ENCODE measurements at places on chromosomes 3 and 15. TPM values are rescaled to one million over a fixed set of nuclear protein-coding genes. Genes with fewer than 3 reads are reported as not detected.

The UACA gene
- total RNA-seq = 505 TPM

The TTLL13 gene
- not detected for total RNA-seq

The ZNF639 gene
- 50.5 TPM for total RNA-seq

The TM4SF1 gene
- 366 TPM for total RNA-seq

The ALPK3 gene
- under 0.01 TPM for total RNA-seq

The PARP15 gene
- not detected for total RNA-seq

The KBTBD13 gene
- total RNA-seq = not detected

The ARPP21 gene
- total RNA-seq = not detected

The STRC gene
- not detected for total RNA-seq

The ADCY5 gene
- total RNA-seq = 0.56 TPM

The MYO5C gene
- total RNA-seq = under 0.01 TPM

The IMPG2 gene
- 0.18 TPM for total RNA-seq

The PLA2G4D gene
- total RNA-seq = not detected

The CEMIP gene
- 51.9 TPM for total RNA-seq

The CISH gene
- 0.90 TPM for total RNA-seq

GRCh38 chr3:151439652-151440125 lies 21.2 kb downstream of the IGSF10 start:
- peak; percentile 78 for DNase-seq

DNA sequence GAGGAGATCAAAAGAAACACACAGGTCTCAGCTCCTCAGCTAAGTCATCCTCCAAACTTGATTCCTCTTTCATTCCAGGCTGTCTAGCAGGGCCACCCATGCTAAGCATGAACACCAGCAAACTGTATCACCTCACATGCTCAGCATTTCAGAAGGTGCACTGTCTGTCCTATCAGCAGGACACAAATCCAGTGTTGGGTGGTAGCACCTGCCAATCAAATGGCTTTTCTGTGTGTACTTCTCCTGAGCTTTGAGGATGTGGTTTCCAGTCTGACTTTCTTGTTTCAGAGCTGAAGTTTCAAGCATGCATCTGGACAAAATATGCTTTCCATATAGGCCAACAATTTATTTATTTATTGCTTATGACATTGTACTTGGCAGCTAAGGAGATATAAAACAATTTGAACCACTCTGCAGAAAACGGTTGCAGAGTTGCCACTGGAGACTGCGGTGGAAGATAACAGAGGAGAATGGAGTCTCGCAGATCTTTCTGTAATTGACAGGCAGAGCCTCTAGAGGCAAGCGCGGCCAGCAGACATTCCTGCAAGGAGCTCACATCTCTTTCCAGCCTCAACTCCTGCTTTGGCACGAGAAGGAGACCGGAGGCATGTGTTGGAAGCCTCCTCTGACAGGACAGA lies 167.1 kb upstream of the WNT5A start:
- DNase-seq = no peak

GRCh38 chr3:129913618-129914017 lies 20.1 kb upstream of the TMCC1 start:
- no peak for DNase-seq

- peak; percentile 97 for DNase-seq
Observed at GRCh38 chr3:184777566-184778356, 34.2 kb upstream of the VPS8 start.

- DNase-seq = peak; percentile 45
Observed at GRCh38 chr3:74515451-74515850, 99.0 kb downstream of the CNTN3 start.

DNA sequence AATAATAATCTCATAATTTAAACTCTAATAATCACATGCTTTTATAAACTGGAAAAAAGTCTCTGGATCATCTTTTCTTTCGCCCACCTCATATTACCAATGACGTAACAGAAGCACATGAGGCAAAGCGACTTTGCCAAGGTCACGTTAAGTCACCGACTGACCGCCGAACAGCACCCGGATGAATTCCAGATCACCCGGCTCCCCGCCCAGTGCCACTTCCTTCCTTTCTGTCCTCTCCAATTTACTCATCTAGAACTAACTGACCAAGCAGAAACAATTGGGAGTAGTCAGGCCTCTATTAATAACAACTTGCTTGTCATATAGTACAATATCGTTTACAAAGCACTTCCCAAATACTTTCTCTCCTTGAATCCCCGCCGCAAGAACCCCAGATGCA lies 21.1 kb downstream of the FGF12 start:
- no peak for DNase-seq

GRCh38 chr15:63059573-63060216 lies 17.1 kb downstream of the TPM1 start:
- DNase-seq = no peak

GRCh38 chr15:101104141-101104540 lies 147.7 kb downstream of the CHSY1 start:
- DNase-seq = no peak

DNA sequence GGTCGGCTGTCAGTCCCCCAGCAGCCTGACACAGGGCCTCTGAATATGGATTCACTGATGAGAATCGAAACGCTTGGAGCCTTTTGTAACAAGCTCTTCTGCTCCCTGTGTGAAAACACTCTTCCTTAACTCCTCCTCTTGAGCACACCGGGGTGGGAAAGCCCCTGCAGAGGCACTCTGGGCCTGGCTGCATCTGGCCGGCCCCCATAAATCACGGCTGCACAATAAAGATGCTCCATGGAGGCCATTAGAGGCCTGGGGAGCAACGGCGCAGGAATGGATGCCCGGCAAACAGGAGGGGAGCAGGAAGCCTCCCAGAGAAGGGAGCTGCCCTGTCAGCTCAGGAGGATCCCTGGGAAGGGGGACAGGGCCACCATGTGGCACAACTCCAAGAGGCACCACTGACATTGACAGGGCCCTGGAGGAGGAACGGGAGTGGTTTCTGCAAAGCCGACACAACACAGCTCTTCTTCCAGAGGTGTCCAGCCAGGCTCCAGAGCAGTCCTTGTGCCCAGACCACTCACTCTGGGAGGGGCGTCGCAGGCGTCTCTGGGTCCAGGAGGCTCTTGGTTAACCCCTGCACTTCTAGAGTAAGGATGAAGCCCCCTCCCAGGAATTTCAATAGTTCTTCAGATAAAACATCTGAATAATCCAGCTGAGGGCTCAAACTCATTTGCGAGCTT lies 509.3 kb upstream of the PPP2R3A start:
- no peak for DNase-seq

- no peak for DNase-seq
Observed at GRCh38 chr3:105158286-105158685, 208.4 kb upstream of the ALCAM start.

- no peak for DNase-seq
Observed at GRCh38 chr3:14890476-14890875, 56.9 kb upstream of the NR2C2 start.

- peak; percentile 8 for DNase-seq
Observed at GRCh38 chr15:74311734-74312444, 55.6 kb downstream of the CYP11A1 start.

DNA sequence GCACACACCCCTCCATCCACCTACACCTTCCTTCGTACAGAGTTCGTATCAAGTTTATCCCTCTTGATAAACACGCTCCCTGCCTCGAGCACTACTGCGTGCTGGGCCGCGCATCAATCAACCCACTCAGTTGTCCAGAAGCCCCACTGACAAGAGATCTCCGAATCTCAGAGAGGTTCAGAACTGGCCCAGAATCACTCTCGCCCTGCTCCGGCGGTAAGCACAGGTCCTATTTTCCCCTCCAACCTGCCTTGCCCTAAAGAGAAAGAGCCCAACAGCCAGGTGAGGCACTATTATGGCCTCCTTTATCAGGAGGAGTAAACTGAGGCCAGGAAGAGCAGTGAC lies 494 bp upstream of the NISCH start:
- DNase-seq = no peak

DNA sequence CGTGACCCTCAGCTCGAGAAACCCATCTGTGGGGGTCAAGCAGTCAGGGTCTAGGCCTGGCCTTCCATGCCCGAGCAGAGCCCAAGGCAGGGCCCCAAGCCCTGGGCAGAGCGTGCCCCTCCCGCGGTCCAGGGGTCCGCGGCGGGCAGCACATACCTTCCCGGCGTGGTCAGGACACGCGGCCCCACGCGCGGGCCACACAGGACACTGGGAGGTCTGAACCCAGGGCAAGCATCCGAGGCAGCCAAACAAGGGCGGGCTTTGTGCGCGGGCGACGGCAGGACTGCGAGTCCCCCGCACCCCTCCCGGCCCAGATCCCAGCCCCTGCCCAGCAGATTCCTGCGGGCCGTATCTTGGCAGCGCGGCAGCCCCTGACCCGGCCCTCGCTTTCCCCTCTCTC lies 61.6 kb upstream of the ACAN start:
- no peak for DNase-seq

- no peak for DNase-seq
Observed at GRCh38 chr15:64197425-64197824, 34.6 kb upstream of the PPIB start.

GRCh38 chr3:145959457-145960088 lies 201.4 kb downstream of the PLOD2 start:
- no peak for DNase-seq

DNA sequence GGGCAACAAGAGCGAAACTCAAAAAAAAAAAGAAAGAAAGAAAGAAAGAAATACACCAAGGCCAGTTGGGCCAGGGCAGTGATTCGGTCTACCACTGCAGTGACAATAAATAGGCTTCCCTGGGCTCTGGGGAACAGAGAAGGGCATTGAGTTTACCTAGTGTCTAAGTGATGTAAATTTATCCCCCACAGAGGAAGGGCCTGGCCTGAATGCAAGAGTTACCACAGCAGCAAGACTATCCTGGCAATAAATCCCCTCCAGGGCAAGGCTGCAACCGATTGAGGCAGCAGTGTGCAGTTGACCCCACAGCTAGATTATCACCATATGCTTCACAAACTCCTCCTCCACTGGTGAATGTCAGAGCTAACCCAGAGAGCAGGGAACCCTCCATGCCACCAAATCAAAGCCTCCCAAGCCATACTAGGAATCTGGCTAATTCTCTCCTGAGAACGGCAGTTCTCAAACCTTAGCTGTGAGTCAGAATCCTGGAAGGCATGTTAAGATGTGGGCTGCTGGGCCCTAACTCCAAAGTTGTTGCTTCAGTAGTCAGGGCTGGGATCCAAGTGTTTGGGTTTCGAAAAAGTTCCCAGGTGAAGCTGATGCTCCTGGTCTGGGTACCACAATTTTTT lies 64.3 kb upstream of the GATM start:
- peak; percentile 78 for DNase-seq

DNA sequence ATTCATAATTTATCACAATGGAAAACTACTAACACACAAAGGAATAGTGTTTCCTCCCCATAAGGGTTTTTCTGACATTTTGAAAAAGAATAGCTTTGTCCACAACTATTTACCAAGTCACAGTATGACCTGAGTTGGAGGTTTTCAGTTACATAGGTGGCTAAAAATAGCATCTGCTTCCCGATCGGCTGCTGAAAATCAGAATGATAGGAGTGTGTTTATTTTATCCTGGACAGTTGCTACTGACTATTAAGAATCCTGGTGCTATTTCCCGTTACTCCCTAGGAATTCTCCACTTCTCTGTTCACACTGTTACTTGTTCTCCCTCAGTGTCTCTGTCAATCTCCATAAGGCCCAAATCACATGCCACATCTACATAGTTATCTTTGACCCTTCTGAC lies 353.9 kb upstream of the RARB start:
- no peak for DNase-seq

- DNase-seq = no peak
Observed at GRCh38 chr3:182000447-182000846, 288.7 kb downstream of the SOX2 start.

DNA sequence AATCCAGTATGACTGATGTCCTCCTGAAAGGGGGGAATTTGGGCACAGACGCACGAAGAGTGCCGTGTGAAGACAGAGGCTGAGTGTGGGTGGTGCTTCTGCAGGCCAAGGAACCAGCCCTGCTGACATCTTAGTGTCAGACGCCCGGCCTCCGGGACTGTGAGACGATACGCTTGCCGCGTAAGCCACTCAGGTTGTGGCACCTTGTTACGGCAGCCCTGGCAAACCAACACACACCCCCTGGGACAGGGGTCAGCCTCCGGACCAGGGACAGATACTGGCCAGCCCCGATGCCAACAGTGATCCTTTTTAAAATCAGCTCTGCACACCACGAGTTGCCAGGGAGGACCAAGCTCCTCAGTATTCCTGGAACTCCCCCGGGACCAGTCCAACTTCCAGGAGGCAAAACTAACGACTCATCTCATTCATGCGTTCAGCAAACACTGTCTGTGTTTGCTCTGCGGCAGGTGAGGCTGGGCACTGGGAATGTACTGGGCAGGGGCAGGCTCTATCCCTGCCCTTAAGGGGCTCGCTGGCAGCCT lies 21.2 kb upstream of the PIGZ start:
- no peak for DNase-seq

DNA sequence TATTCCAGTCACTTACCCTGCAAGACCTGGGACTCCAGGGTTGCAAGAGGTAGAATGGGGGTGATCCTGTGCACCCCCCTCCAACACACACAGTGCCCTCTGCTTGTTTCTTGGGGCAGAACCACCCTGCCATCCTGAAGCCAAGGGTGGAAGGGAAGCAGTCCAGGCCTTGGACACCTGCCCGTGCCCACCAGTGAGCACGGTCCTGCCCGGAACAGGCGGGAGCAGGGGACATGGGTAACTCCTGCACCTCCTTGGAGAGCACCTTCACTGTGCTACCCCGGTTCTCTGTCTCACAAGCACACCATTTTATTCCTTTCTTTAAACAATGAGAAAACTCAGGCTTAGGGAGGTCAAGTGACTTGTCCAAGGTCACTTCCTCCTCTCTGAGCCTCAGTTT lies 57.0 kb downstream of the SLC6A6 start:
- DNase-seq = no peak
